ENCODE measurements at places on chromosomes 5 and 9. TPM values are rescaled to one million over a fixed set of nuclear protein-coding genes. Genes with fewer than 3 reads are reported as not detected.

- H3K4me3 ChIP-seq = no peak overlapping the region
- no peaks in the 10 kb centered on the region for H3K4me1 ChIP-seq
- no peak for DNase-seq
- peaks cover 13% of the 10 kb centered on the region for H3K27me3 ChIP-seq
- no peaks in the 10 kb centered on the region for H3K36me3 ChIP-seq
These were observed 4.6 kb downstream of the NIPAL4 start for GRCh38 chr5:157464519-157465171.

- no peaks in the 10 kb centered on the region for H3K36me3 ChIP-seq
- H3K27ac ChIP-seq = no peak overlapping the region
- no peaks in the 10 kb centered on the region for H3K27me3 ChIP-seq
- no peaks in the 10 kb centered on the region for H3K4me1 ChIP-seq
These were observed 400.9 kb downstream of the SPOCK1 start for GRCh38 chr5:137098238-137098637.

GRCh38 chr9:129916707-129917106 is 81.4 kb downstream of the USP20 start:
- H3K4me1 ChIP-seq = no peaks in the 10 kb centered on the region
- no peaks in the 10 kb centered on the region for H3K36me3 ChIP-seq
- H3K27me3 ChIP-seq = no peaks in the 10 kb centered on the region
- no peak overlapping the region for H3K4me3 ChIP-seq
- no peak overlapping the region for H3K27ac ChIP-seq

DNA sequence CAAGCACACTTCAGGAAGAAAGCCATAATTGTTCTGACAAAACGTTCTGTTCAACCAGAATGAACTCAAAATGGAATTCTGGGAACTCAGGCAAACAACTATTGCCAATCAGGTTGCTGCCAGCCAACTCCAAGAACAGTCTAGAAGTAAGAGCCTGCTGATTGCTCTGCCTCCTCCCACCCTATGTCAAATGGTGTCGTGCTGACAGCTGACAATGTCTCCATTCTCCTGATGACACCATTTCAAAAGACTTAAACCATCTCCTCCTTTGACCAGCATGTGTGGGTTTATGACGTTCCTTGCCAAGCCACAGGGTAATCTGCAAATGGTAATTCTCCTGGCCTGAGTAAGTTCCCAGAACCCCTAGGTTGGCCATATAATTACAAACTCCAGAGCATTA is 21.9 kb upstream of the PLIN2 start:
- DNase-seq = no peak
- no peaks in the 10 kb centered on the region for H3K27me3 ChIP-seq
- H3K27ac ChIP-seq = no peak overlapping the region
- H3K36me3 ChIP-seq = no peaks in the 10 kb centered on the region
- H3K4me1 ChIP-seq = no peaks in the 10 kb centered on the region
- H3K4me3 ChIP-seq = no peak overlapping the region

GRCh38 chr5:122924203-122924602 is 78.8 kb downstream of the SNX24 start:
- H3K27ac ChIP-seq = no peak overlapping the region
- H3K4me3 ChIP-seq = no peak overlapping the region
- H3K36me3 ChIP-seq = no peaks in the 10 kb centered on the region
- DNase-seq = no peak
- no peaks in the 10 kb centered on the region for H3K27me3 ChIP-seq
- H3K4me1 ChIP-seq = no peaks in the 10 kb centered on the region

DNA sequence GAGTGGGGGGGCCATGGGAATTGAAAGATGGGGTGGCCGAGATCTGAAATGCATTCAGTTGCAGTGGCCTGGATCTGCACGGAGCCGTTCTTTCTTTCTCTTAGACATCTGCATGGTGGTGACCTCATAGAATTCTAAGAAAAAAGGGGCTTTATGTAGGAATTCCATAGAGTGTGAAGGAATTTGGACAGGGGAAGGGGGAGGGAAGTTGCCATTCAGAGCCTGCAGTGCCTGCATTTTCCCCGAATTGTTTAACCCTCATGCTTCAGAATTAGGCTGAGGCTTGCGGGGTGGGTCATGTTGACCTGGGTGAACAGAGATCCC is 4.9 kb downstream of the NEK6 start:
- DNase-seq = no peak
- peak overlapping the region; percentile 98 for H3K27ac ChIP-seq
- H3K36me3 ChIP-seq = no peaks in the 10 kb centered on the region

DNA sequence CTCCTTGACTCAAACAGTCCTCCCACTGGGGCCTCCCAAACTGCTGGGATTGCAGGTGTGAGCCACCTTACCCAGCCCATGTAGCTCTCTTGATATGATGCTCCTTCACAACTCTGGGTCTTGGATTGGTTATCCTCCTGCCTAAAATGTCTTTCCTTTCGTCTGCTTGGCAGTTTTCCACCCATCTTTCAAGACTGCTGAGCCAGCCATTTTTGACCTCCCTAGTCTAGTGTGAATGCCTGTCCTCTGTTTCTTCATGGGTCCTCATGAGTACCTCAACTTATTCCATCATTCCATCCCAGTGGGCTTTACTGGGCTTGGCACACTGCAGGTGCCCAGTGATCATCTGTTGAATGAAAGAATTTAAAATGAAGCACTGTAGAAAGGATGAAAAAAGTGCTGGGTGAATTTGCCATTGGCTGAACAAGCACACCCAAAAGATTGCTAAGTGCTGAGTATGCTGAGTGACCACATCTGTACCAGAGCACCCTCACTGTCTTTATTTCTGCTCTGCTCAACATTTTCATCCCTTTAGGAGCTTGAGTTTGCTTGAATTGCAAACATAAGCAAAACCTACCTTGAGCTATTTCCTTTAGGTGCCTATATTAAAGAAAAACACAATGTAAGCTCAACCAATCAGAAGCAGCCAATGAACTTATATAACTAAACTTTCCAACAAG is 84.8 kb upstream of the FAM169A start:
- H3K27me3 ChIP-seq = peaks cover 8% of the 10 kb centered on the region
- no peaks in the 10 kb centered on the region for H3K4me1 ChIP-seq
- H3K27ac ChIP-seq = no peak overlapping the region
- no peak overlapping the region for H3K4me3 ChIP-seq
- DNase-seq = no peak

DNA sequence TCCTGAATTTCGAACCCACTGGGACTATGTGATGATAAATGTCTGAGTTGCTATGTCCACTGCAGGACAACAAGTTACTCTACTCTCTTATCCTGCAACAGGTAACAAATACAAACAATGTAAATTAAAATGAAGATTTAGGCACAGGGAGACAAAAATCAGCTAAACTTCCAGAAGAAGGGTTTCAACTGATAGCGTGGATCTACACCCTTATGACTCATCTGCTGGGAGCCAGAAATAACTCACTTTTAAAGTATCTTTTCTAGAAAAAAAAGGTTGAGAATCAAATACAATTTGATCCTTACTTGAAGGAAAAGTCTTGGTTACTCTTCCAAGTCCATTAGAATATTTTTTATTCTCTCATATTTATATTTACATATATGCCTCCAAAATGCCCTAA is 21.4 kb downstream of the PJA2 start:
- no peaks in the 10 kb centered on the region for H3K36me3 ChIP-seq
- no peak for DNase-seq
- H3K27ac ChIP-seq = no peak overlapping the region
- H3K4me1 ChIP-seq = no peaks in the 10 kb centered on the region
- no peaks in the 10 kb centered on the region for H3K27me3 ChIP-seq

- peak overlapping the region; percentile 76 for H3K27ac ChIP-seq
- no peak for DNase-seq
- H3K27me3 ChIP-seq = no peaks in the 10 kb centered on the region
- H3K4me1 ChIP-seq = peaks cover 21% of the 10 kb centered on the region
These were observed 4.5 kb downstream of the FANCC start for GRCh38 chr9:95313010-95313498.

The LEAP2 gene
- total RNA-seq = 1.4 TPM

The ECPAS gene
- total RNA-seq = 69.4 TPM
